ENCODE measurements at places on chromosomes 11 and 22.

GRCh38 chr11:107123022-107123421, 104.7 kb upstream of the GUCY1A2 start:
- no peak for DNase-seq

DNA sequence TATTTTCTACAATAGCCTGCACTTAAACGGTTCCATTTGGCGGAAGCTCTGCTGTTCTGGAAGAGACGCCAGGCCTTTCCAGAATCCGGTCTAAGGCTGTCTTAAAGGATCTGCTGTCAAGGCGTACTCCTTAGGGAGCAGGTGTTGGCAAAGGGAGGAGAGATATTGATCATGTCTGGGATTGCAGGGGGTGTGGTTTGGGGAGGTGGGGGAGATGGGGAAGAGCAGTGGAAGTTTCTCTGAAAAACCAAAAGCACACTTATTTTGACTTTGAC, 22.5 kb upstream of the WNT11 start:
- DNase-seq, result no peak

- DNase-seq, result no peak
These were observed 16.8 kb downstream of the MACROD1 start for GRCh38 chr11:64148917-64149617.

GRCh38 chr11:76799066-76799804, 16.1 kb downstream of the TSKU start:
- peak; percentile 93 for DNase-seq

- DNase-seq, result no peak
These were observed 11.7 kb downstream of the BLID start for GRCh38 chr11:122104341-122104740.

- no peak for DNase-seq
These were observed 38.7 kb downstream of the PAX6 start for GRCh38 chr11:31772412-31772811.

Measured in sciatic nerve (tissue), 2 donors.